GM13977 (cell line): ENCODE measurements at places on chromosomes 1 and 21.
A peak's percentile ranks its signal among the peaks of the same experiment; 100 is the strongest.

- no peak for DNase-seq
Observed at GRCh38 chr1:110873856-110874255, 908 bp downstream of the CD53 start.

GRCh38 chr1:160746836-160747500 lies 7.9 kb downstream of the SLAMF7 start:
- no peak for DNase-seq

DNA sequence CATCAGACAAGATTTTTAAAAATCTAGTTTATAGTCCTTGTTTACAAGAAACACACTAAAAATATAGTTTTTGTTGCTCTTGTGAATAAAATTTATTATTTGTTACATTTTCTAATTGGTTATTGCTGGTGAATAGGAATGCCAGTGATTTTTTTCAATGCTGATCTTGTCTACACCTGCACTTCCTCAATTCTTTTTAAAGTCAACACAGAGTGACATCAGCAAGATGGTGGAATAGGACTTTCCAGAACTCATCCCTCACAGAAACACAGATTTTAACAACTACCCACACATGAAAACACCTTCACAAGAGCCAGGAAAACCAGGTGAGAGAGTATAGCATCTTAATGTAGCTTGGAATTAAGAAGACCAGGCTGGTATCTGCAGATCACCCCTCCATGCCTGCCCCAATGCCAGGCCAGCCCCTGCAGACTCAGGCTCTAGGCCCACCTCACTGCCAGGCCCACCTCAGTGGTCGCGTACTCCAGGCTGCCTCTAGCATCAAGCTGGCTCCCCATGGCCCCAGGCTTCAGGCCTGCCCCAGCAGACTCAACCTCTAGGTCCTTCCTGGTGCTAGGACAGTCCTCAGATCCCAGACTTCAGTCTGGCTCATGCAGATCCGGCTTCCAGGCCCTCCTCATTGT lies 117.6 kb downstream of the WDR3 start:
- DNase-seq: no peak

GRCh38 chr1:164728719-164729118 lies 169.7 kb downstream of the PBX1 start:
- DNase-seq: no peak

DNA sequence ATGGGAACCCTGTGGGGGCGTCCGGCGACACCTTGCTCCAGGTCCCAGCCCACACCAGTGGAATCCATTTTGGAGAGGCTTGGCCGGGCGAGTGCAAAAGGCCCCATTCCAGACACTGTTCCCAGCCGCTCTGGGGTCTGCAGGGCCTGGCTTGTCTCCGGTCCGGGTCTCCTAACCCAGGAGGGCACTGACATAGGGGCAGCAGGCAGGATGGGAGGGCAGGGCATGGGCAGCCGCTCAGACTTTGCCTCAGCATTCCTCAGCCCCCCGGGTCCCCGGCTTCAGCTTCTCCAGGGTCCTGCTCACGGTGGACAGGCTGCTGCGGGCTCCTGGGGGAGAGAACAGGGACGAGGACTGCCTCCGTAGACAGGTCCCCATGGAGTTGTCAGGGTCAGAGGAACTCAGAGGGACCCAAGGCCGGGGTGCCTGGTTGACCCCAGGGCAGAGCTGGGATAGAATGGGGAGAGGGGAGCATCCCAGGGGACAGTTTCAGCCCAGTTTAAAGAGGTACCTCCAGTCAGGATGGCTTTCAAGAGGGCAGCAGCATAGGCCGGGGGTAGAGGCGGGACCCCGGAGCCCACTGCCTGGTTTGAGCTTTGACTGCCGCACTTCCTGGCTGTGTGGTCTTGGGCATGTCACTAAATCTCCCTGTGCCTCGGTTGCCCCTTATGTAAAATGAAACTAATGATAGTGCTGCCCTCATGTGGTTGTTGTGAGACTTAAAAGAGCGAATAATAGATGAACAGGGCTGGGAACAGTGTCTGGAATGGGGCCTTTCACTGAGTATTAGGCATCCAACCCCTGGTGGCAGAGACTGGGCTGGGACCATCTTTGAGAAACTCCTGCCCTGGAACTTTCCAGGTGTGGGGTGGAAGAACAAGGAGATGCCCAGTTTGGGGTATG lies 3.7 kb downstream of the KNCN start:
- DNase-seq: peak; percentile 68

GRCh38 chr1:191752342-191752741 lies 405.9 kb upstream of the RGS18 start:
- DNase-seq: no peak

- no peak for DNase-seq
Observed at GRCh38 chr1:45116820-45117219, 89.6 kb downstream of the ZSWIM5 start.

GRCh38 chr1:167165948-167166689 lies 54.6 kb upstream of the POU2F1 start:
- DNase-seq: no peak

DNA sequence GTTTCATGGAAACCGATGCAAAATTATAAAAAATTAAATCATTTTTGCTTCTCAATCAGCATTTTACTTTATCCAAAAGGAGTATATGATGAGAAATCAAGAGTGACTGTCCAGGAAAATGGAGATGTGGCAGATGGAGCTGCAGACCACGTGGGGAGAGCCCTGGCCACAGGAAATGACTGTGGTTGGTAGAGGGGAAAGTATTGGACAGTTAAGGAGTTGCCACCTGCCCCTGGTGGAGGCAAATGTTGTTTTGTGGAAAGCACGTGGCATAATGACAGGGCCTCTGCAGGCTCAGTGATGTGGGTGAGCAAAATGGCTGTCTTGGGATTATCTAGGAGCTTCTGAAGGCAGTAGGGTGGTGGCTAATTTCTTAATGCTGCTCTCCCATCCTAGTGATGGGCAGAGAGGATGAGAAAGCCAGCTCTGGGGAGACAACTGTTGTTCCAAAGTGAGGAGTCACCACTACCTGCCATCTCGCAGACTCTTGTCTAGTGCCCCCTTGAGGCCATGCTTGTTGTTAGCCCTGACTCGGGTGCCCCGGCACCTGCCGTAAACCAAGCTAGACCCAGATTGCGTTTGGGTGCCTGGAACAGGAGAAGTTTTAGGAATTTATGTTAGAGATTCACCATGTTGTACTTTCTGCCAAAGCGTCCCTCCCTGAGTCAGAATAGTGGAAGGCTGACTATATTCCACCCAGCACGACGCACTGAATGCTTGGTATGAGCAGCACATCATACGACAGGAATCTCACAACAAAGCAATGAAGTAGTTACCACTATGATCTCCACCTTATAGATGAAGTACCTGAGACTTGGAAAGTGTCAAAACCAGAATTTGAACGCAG lies 144.0 kb downstream of the ROR1 start:
- no peak for DNase-seq

DNA sequence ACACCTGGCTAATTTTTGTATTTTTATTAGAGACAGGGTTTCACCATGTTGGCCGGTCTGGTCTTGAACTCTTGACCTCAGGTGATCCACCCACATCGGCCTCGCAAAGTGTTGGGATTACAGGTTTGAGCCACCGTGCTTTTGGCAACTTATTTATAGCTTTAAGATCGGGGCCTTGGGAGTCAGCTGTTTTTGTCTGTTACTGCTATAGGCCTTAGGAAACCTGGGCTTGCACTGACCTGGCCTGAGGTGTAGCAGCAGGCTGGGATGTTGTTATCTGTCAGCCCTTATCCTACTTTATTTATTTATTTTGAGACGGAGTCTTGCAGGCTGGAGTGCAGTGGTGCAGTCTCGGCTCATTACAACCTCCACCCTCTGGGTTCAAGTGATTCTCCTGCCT lies 11.4 kb downstream of the SZRD1 start:
- DNase-seq: no peak

- DNase-seq: peak; percentile 49
Observed at GRCh38 chr1:110605901-110606656, at the start of gene KCNA2. Gene KCNA2, minus strand, starts transcription at chr1:110606358. Its CDS starts 1,576 bp downstream, at chr1:110604782.

DNA sequence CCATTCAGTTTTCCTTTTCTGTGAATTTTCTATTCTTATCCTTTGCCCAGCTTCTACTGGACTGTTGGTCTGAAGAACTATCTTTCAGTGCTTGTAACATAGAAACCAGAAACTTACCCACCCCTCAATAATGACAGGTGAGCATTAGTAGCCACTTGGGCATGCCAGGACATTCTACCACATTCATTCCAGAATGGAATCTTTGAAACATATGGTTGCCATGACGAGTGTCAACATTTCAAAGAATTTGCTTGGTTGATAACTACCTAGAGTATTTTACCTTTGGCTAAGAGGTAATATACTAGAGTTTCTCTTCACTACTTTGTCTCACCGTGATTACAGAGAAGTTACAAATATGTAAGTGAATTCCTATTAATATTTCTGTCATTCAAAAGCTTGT lies at the start of gene MROH9:
MROH9 (plus strand) TSS at position 304 of the 400 bp plus-strand sequence. CDS start 10,023 bp downstream, outside the sequence.
- DNase-seq: no peak

- no peak for DNase-seq
Observed at GRCh38 chr1:112268408-112268807, 127.6 kb upstream of the CTTNBP2NL start.

GRCh38 chr1:22317231-22317919 lies 134.3 kb upstream of the ZBTB40 start:
- DNase-seq: peak; percentile 58

- peak; percentile 51 for DNase-seq
Observed at GRCh38 chr1:246450611-246451251, 56.3 kb downstream of the SMYD3 start.

DNA sequence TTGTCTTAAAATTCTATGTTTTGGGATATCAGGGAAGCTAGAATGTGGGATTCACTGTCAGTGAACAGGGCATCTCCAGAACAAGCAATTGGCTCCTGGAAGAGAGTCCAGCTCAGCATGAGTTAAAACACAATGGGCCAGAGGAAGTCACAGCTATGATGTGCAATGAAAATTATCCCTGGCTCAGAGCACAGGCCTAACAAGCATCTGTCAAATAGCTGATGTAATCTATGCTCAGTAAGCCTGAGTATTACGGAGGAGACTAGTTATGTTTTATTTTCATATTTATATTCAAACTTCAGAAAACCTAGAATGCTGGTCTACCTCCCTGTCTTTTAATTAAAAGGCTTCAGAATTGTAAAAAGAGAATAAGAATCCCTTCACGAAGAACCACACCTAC lies 41.6 kb downstream of the PARP1 start:
- no peak for DNase-seq

GRCh38 chr1:152970495-152970894 lies at the start of gene SPRR4:
Gene SPRR4, plus strand, starts transcription at chr1:152970648. Its CDS starts 1,243 bp downstream, at chr1:152971891.
- DNase-seq: no peak

DNA sequence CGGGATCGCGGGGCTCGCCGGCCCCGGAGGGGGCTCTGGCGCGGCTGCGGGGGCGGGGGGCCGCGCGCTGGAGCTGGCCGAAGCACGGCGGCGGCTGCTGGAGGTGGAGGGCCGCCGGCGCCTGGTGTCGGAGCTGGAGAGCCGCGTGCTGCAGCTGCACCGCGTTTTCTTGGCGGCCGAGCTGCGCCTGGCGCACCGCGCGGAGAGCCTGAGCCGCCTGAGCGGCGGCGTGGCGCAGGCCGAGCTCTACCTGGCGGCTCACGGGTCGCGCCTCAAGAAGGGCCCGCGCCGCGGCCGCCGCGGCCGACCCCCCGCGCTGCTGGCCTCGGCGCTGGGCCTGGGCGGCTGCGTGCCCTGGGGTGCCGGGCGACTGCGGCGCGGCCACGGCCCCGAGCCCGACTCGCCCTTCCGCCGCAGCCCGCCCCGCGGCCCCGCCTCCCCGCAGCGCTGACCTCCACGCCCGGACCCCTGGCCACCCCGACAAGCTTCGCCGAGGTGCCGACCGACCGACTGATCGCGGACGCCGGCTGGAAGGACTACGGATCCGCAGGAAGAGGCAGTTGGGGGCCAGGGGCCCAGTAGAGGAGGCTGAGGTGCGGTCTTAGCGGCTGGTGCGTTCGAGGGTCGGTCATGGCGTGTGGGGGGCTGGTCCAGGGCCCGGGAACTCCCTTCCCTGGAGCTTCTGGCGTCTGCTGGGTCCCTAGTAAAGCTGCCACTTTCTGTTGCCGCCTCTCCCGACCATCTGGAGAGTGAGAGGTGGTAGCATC lies 711 bp downstream of the TRNP1 start:
- DNase-seq: peak; percentile 73

GRCh38 chr1:108871050-108871724 lies 5.6 kb upstream of the GPSM2 start:
- no peak for DNase-seq

DNA sequence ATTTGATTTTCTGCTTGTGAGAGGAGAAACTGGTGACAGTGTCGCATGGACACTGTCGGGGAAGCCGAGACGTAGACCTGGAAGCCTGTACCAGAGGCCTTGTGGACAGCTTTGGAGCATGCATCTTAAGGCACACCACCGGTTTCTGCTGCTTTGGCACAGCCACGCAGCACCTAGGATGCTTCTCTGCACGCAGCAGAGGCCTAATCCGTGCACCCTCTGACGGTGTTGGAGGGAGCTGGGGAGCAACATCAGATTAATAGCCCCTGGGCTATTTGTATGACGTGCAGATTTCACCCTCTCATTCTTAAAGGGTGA lies 30.3 kb downstream of the TEX35 start:
- DNase-seq: peak; percentile 42

DNA sequence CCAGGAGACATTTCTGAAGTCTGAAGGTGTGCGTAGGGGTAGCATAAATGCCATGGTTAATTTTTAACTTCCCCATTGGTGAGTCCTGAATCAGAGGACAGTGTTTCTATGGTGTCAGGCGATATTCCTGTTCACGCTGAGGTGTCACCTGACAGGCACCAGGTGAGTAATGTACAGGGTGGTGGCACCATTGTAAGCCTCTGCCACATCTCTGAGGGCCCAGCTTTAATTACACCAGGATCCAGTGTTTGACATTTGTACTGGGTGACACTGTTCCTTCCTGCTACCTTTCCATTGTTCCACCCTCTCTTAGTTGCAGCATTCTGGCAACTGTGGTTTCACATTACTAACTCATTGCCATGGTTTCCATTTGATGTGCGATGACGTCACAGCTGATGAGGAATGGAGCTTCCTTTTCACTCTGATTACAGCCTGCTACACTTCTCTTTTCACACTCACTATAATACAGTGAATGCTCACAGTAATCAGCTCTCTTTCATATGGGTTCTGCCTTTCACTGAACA lies 40.6 kb upstream of the MARK1 start:
- no peak for DNase-seq

DNA sequence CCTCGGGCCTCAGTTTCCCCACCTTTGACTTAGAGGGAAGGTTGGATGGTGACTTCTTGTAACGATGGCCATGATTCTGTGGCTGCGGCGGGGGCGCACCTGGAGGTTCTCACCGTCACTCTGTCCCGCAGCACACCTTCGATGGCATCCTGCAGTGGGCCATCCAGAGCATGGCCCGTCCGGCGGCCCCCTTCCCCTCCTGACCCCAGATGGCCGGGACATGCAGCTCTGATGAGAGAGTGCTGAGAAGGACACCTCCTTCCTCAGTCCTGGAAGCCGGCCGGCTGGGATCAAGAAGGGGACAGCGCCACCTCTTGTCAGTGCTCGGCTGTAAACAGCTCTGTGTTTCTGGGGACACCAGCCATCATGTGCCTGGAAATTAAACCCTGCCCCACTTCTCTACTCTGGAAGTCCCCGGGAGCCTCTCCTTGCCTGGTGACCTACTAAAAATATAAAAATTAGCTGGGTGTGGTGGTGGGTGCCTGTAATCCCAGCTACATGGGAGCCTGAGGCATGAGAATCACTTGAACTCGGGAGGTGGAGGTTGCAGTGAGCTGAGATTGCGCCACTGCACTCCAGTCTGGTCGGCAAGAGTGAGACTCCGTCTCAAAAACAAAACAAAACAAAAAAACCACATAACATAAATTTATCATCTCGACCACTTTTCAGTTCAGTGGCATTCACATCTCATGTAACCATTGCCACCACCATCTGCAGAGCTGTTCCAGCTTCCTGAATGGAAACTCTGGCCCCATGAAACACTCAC lies 2.1 kb upstream of the PFKL start:
- DNase-seq: peak; percentile 94

GRCh38 chr1:78836726-78837125 lies 169.8 kb downstream of the ADGRL4 start:
- DNase-seq: no peak

GRCh38 chr1:224052772-224053171 lies 61.1 kb upstream of the FBXO28 start:
- DNase-seq: no peak
